ENCODE measurements at places on chromosomes 12 and 14.

DNA sequence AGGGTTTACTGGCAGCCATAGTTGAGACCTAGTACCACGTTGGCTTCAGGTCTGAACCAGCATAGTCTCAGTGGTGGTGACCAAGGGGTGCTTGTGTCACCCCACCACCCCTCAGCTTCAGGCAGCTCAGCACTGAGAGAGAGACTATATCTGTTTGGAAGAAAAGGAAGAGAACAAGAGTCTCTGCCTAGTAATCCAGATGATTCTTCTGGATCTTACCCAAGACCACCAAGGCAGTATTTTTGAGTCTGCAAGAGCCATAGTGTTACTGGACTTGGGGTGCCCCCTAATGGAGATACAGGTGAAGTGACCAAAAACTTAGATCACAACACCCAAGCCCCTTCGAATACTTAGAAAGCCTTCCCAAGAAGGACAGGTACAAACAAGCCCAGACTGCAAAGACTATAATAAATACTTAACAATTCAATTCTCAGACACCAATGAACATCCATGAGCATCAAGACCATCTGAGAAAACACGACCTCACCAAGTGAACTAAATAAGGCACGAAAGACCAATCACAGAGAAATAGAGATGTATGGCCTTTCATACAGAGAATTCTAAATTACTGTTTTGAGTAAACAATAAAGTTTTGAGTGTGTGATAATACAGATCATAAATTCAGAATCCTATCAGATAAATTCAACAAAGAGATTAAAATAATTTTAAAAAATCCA, 107.0 kb downstream of the HELB start:
- no peak for DNase-seq

- DNase-seq: no peak
Measured at GRCh38 chr14:96827290-96827689, 30.1 kb downstream of the VRK1 start.

- DNase-seq: no peak
Measured at GRCh38 chr14:70816525-70816924, 7.2 kb upstream of the MAP3K9 start.

GRCh38 chr12:113889891-113890581, 76.1 kb downstream of the RBM19 start:
- DNase-seq: no peak

DNA sequence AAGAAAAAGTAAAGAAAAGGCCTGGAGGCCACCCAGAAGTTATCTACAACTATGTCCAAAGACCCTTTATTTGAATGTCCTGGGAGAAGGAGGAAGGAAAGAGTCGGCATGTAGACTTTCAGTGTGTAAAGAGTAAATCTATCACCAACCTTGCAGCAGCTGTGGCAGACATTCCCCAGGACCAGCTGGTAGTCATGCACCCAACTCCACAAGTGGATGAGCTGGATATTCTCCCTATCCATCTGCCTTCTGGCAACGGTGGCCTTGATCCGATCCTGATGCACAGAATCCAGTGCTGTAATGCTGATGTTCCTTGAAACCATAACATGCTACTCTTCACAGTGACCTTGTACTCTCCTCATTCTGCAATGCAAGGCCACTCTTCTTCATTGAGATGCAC, 27.3 kb downstream of the KRT76 start:
- no peak for DNase-seq

DNA sequence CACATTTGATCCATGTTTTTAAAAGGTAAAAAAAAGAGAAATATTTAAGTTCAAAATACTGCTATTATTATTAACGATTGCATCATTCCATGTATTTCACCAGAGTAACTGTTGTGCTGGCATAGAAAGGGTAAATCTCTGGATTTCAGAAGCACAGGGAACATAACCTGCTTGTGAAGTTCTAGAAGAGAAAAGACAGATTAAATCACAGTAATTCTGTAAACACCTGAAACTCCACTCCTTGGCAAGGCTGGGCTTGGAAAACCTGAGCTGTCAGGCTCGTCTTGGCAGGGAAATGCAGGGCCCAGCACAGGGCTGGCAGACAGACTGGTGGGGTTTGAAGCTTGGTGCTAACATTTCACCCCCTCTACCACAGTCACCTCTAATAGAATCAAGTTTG, 35.1 kb downstream of the SVOP start:
- no peak for DNase-seq

DNA sequence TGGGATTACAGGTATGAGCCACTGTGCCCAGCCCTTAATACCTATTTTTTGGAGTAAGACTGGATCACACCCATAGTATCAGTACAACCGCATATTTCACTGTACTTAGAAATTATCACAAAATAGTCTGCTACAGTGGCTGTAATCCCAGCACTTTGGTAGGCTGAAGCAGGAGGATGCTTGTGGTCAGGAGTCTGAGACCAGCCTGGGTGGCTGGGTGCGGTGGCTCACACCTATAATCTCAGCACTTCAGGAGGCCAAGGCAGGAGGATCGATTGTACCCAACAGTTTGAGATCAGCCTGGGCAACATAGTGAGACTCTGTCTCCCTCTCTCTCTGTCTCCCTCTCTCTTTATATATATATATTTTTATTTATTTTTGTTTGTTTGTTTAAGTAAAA, 5.9 kb downstream of the SPTLC2 start:
- no peak for DNase-seq

- DNase-seq: no peak
Measured at GRCh38 chr12:67807814-67808213, 159.3 kb downstream of the DYRK2 start.

GRCh38 chr12:75561921-75562320, 50.5 kb upstream of the KRR1 start:
- DNase-seq: no peak
